SK-N-SH treated with all-trans-retinoic acid at 6 μM for 48 hours (cell line): ENCODE measurements at places on chromosomes 1 and 21.

- no peak for ATAC-seq
Observed at GRCh38 chr1:216641669-216642460, 81.4 kb downstream of the ESRRG start.

- ATAC-seq, result no peak
Observed at GRCh38 chr1:155223047-155223446, 14.6 kb downstream of the MTX1 start.

DNA sequence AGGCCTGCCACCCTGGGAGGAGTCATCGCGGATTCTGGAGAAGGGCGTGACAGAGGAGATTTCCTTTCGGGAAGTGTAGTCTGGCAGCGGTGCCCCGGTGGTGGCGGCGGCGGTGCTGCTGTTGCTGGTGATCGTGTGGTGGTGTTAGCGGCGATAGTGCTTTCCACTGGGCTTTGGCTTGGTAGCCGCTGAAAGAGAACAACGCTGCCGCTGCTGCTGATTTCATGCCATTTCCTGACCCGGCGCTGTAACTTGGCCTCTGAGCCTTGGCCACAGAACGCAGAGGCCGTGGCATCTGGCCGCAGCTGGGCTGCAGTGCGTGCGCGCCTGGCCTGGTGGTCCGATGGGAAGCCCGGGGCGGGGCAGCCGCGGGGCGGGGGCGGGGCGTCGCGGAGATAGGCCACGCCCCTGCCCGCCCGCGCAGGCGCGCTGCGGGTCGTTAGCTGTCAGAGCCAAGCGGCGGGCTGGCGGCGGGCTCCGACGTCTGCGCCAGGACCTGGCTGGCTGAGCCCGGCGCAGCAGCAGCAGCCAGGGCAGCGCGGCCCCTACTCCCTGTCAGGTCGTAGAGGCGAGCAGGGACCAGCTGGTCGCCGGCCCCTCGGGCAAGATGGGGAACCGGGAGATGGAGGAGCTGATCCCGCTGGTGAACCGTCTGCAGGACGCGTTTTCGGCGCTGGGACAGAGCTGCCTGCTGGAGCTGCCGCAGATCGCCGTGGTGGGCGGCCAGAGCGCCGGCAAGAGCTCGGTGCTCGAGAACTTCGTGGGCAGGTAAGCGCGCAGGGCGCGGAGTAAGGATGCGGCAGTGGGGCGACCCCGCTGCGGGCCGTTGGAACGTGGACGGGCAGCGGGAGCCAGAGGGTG, at the start of gene DNM3:
Gene DNM3, plus strand, starts transcription at position 449 of the 861 bp plus-strand sequence. Its CDS starts 159 bp downstream, at position 608.
- ATAC-seq, result peak; percentile 94

DNA sequence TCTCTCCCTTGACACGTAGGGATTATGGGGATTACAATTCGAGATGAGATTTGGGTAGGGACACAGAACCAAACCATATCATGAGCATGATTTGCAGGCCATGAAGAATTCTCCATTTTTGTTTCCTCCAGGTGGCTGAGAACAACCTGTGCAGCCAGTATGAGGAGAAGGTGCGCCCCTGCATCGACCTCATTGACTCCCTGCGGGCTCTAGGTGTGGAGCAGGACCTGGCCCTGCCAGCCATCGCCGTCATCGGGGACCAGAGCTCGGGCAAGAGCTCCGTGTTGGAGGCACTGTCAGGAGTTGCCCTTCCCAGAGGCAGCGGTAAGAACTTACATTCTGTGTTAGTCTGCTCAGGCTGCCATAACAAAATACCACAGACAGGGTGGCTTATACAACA, 9.7 kb downstream of the MX1 start:
- no peak for ATAC-seq

DNA sequence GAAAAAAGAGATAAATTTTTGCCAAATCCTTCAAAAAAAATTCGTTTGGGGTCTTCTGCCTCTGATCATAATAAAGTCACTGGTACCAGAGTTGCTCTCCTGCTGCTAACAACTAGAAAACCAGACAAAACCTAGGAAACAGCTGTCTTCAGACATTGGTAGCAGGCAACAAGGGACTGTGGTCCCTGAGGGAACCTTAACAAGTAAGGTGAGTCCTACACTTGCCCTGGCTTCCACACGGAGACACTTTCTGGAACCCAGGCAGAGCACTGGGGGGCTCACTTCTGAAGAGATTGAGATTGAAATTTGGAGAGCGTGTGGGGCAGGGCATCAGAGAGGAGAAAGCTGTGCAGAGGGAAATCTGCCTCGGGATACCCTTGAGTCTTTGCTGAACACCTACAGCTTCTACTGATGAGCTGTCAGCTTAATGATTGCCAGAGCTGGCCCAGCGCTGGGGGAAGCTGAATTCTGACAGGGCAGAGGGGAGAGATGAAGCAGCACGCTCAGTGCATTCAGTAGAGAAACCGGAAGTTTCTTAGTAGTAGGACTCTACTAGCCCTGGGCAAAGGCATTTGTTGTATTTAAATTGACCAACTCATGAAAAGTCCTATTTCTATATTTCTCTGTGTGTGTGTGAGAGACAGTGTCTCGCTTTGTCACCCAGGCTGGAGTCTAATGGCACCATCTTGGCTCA, 18.5 kb upstream of the FAM89A start:
- ATAC-seq, result no peak

DNA sequence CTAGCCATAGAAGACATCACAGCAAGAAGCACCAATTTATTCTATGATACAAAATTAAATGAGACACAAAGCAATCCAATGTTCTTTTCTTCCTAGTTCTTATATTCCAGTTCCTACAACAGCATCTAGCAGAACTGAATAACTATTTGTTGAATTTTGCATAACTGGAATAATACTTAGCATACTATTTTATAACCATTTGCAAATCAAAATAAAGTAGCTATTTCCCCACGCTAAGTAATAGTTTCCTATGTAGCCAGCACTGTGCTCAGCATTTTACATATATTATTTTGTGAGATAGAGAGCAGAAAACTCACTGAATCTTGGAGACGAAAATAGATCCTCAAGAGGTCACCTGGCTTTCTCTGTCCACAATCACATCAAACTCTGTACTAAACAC, 42.1 kb downstream of the KCNH1 start:
- ATAC-seq, result no peak

- ATAC-seq, result no peak
Observed at GRCh38 chr1:183098317-183098716, 75.1 kb downstream of the LAMC1 start.

DNA sequence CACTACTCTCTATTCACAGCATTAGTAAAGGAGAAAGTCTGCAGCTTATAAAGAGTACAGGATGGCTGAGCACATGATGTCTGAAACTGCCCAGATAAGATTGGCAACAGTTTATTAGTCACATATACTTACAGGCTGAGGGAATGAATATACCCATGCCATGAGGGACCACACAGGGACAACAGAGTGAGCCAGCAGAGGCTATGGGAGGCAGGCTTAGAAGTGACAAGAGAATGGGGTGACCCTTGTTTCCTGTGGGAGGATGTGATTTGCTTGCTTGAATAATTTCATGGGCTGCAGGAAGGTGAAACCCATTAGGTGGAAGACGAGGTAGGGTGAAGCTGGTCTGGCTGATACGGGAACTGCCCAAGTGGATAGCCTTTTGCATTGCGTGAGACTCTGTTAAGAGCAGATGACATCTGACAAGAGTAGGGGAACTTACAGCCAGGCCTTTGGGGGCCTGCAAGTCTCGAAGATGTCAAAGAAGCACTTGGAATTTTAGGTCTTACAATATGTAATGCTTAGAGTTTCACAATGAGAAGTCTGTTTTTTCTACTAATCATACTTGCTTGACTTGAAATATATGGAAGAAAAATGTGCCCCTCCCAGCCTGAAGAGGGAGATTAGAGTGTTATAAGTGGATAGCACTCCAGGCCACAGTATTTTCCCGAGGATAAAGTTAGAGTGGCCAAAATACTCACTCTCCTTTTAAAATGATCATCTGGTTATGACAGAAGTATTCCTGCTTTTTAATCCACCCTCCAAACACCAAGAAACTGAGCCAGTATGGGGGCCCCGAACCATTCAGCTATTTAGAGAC, 34.6 kb upstream of the TNFSF4 start:
- no peak for ATAC-seq

GRCh38 chr1:240385551-240385950, 226.4 kb downstream of the GREM2 start:
- peak; percentile 24 for ATAC-seq

DNA sequence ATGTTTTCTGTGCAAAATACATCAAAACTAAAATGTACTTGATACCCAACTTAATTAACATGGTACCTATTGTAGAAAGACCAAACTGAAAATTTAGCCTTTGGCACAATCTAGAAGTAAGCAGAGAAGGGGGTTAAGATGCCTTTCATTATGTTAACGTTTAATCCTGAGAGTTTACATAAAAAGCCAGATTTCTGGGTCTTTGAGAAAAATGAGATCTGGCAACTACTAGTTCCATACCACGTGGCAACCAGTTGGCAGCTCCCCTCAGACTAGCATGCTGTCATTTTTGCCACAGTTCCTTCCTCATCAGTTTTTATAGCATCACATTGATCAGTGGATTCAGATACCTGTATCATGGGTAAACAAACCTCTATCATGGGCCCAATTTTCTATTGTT, 1.5 kb downstream of the RO60 start:
- ATAC-seq, result no peak

DNA sequence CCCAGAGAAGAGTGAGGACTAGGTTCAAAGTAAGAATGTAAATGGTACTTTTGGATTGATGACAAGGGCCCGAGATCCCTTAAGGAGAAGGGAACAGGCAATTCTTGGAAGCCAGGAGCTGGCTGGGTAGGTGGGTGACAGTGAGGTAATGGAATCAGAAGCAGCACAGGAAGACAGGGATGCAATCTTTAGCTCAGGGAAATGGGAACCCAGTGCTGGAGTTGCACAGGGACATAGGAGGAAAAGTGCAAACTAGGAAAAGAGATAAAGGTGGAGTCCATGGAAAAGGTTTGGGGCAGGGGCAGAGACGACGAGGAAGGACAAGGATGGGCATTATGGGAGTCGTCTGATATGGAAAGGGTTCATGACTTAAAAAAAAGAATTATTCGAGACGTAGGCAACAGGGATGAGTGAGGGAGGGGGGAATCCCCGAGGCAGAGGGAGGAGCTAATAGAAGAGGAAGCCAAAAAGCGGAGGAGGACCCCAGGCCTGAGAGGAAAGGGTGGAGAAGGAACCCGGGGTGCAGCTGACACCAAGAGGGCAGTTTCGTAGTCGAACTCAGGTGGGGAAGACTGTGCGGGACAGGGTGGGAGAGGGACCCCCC, 495 bp downstream of the PI4KB start:
- peak; percentile 71 for ATAC-seq

GRCh38 chr1:37905727-37906126, 41.1 kb downstream of the INPP5B start:
- no peak for ATAC-seq

- ATAC-seq, result no peak
Observed at GRCh38 chr1:206082831-206083695, 30.1 kb downstream of the RHEX start.

DNA sequence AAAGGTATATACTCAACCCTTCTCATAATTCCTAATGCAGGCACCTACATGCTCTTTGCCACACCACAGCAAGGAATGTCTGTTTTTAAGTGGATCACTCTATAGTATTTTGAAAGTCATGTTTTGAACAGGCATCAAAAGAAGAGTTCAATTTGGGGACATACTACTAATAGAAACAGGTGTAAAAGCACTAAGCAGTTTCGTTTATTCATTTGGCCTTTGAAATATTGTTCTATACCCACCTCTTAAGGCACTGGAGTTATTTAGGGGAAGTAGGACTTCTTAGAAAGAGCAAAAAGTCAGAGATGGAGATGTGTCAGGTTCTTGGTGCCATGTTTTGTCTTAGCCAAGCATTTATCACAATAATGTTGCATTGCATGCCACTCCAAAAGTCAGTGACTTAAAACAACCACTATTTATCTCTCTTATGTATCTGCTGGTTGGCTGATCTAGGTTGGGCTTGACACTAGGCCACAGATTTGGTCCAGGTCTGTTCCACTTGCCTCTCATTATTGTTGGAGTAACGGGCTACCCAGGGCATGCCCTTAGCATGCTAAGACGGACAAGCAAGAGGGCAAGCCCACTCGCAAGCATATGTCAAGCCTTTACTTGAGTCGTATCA, 107.5 kb downstream of the RGL1 start:
- ATAC-seq, result no peak

DNA sequence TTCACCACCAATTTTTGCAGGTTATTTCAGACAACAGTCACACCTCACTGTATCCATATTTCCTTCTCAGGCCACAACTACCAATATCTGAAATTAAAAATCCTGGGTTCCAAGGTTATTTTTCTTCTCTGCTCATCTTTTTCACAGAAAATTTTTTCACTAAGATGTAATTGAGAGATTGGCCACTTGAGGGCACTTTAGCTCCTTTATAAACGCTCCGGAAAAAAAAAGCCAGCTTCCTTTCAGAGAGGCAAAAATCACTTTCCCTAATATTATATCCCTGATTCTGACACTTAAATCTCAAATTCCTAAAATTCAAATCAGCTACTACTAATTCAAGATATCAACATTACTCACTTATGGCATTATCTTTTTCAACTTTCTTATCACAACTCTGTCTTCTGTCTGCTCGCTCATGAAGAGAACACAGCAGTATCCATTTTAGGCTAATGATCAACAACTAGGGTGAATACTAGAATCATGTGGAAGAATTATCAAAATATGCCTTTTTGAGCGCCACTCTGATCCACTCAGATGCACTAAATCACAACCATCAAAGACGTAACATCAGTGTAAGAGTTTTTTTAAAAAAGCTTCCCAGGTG, 101.4 kb upstream of the RGS1 start:
- peak; percentile 18; the same call in 2 of the 3 replicates for ATAC-seq

GRCh38 chr1:64487061-64487460, 17.1 kb downstream of the CACHD1 start:
- no peak for ATAC-seq

DNA sequence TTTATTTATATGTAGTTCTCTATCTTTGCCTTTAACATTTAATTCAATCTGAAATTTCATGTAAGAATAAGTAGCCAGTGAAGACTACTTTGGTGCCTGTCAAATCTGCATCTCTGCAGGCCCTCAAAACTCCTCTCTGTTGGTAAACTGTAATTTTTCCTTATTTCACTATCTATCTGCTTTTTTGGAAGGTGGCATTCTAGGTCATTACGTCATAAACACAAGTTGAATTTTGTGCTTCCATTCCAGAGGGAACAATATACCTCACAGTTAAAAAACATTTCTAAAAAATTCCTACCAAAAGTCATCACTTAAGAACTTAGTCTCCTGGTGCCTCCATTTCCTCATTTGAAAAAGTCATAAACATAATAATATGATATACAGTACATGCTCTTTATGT, 176.0 kb downstream of the GABPA start:
- ATAC-seq, result no peak

GRCh38 chr1:112904071-112904830, 51.7 kb downstream of the SLC16A1 start:
- no peak for ATAC-seq

GRCh38 chr1:246483569-246483933, 23.5 kb downstream of the SMYD3 start:
- peak; percentile 71 for ATAC-seq

GRCh38 chr1:92839442-92839841, 7.6 kb downstream of the RPL5 start:
- ATAC-seq, result no peak
